Skin of body (tissue), 3 donors: ENCODE measurements at places on chromosomes 7 and 10. TPM values are rescaled to one million over a fixed set of nuclear protein-coding genes. Genes with fewer than 3 reads are reported as not detected.

IFIT1B gene
- total RNA-seq, result 4.9 TPM

TWNK gene
- total RNA-seq, result 4.1 TPM

SLC26A4 gene
- total RNA-seq, result 1.1 TPM

TACC2 gene
- 40.2 TPM for total RNA-seq

TMEM213 gene
- total RNA-seq, result not detected

ALOX5 gene
- total RNA-seq, result 9.4 TPM

AQP1 gene
- 56.5 TPM for total RNA-seq

TEX36 gene
- total RNA-seq, result not detected

CALHM1 gene
- not detected for total RNA-seq

CYP3A7 gene
- total RNA-seq, result 0.39 TPM

TMEM196 gene
- total RNA-seq, result under 0.01 TPM

ECHDC3 gene
- total RNA-seq, result 17.0 TPM

FGFR2 gene
- total RNA-seq, result 141 TPM

PLXDC2 gene
- total RNA-seq, result 63.2 TPM

C10orf88 gene
- total RNA-seq, result 13.4 TPM

KLF14 gene
- 0.89 TPM for total RNA-seq

NKX1-2 gene
- total RNA-seq, result 0.20 TPM

LAMB1 gene
- 212 TPM for total RNA-seq

SPRN gene
- total RNA-seq, result 0.89 TPM

RELN gene
- total RNA-seq, result 15.6 TPM

C10orf53 gene
- not detected for total RNA-seq

OR6B1 gene
- total RNA-seq, result not detected

C7orf57 gene
- 0.10 TPM for total RNA-seq

TMEM72 gene
- 0.10 TPM for total RNA-seq

ADARB2 gene
- total RNA-seq, result 0.10 TPM

ADAMTS14 gene
- total RNA-seq, result 5.2 TPM

NEBL gene
- 29.3 TPM for total RNA-seq

PIP gene
- not detected for total RNA-seq

PLAC9 gene
- 40.2 TPM for total RNA-seq

LRRC18 gene
- total RNA-seq, result 0.39 TPM
